ENCODE measurements at places on chromosomes 5 and 9.

DNA sequence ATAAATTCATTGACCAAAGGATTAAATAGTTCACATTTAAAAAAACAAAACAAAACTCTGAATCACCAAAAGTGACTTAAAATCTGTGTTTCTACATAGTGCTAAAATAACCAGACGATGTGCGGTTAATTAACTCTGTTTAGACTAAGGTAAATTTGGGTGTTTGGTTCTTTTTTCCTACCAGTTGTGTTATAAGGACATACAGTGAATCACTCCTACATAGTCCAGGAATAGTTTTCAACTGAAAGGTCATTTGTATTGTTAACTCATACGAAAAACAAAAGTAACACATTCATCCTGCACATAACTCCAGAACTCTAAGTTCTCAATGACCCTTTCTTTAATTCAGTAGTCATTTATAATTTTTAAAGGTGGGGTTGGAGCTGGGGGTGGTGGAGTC, 203.7 kb downstream of the GLIS3 start:
- no peak for DNase-seq

GRCh38 chr9:125341566-125341965, 79.9 kb downstream of the GAPVD1 start:
- DNase-seq, result no peak

GRCh38 chr9:96655198-96655851, at the start of gene PRXL2C:
PRXL2C (minus strand) TSS chr9:96655317; CDS start chr9:96655281, 36 bp downstream.
- peak; percentile 69 for DNase-seq

DNA sequence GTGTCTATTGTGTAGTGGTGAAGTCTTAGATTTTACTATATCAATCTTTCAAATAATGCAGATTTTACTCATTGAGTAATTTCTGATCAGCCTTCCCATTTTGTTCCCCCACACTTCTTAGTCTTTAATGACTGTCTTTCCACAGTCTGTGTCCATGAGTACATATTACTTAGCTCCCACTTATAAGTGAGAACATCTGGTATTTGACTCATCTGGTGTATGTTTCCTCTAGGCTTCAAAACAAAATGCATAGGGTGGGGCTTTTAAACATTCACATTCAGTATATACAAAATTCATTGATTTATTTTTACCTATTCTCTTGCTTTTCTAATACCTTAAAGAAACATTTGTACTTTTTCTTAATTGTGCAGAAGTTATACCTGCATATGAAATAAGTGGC, 513.0 kb downstream of the MTRR start:
- no peak for DNase-seq

DNA sequence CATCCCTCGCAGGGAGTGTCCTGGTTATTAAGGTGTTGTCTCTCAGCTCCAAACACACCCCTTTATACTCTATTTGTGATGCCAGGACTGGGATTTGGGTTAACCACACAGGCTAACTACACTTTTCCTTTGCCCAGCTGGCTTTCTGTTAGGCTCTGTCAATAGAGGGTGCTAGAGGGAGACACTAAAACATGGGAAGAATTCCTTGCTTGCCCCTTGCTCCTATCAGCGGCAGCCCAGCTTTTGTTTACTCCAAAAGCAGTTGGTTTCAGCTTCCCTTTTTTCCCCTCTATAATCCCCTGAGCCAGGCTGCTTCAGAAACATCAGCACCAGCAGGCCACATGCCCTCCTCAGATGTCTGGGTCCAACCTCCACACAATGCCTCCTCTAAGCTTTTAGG, 297.1 kb downstream of the KCTD16 start:
- no peak for DNase-seq

GRCh38 chr9:103941104-103941503, 153.0 kb upstream of the SMC2 start:
- no peak for DNase-seq

- DNase-seq, result no peak
These were observed 119.1 kb upstream of the CLINT1 start for GRCh38 chr5:157978061-157978460.

DNA sequence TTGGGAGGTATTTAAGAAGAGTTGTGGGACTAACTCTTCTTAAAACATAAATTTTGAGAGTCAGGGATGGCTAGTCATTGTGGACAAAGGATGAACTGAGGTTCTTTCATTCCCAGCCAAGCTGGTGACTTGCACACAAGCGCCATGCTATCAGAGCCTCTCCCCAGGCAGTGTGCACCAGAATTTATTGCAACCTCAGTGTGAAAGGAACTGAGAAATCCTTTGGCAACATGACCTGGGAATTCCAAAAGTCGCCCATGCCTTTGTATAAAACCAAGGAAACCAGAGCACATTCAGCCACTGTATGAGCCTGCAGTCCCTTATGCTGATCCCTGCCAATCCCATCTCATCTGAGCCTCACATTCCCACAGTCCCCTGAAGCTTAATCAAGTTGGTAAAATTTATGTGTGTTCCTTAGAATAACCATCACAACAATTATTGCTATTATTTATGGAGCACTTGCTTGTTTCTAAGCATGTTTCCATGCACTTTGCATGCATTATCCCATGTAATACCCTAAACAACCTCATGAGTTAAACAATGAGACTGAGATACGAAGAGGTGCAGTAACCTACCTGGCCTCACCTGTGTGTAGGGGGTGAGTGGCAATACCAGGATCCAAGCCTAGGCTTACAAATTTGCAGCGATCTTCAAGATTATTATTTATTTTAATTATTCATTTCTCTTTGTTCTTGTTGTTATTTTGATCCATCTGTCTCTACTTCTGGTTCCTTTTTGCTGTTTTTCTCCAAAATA, 116.4 kb downstream of the NTRK2 start:
- no peak for DNase-seq

GRCh38 chr5:169791251-169791650, 154.2 kb downstream of the DOCK2 start:
- DNase-seq, result no peak

DNA sequence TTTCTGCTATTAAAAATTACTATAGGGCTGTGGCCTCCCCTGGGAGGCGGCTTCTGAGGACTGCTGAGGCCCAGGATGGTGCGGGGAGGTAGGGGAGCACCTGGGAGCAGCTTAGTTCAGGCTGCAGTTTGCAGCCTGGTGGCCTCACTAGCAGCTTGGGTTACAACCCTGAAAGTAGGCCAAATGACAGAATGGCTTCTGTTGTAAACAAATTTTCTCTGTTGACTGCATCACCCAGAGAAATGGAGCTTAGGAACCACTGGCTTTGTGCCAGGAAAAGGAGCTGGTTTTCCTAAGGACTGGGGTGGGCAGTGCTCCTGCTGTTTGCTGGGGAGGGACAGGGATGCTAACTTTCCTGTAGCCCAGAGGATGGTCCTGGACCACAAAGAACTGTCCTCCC, 130.3 kb downstream of the ENTREP1 start:
- no peak for DNase-seq

GRCh38 chr5:135053278-135053677, 19.2 kb upstream of the PITX1 start:
- no peak for DNase-seq

DNA sequence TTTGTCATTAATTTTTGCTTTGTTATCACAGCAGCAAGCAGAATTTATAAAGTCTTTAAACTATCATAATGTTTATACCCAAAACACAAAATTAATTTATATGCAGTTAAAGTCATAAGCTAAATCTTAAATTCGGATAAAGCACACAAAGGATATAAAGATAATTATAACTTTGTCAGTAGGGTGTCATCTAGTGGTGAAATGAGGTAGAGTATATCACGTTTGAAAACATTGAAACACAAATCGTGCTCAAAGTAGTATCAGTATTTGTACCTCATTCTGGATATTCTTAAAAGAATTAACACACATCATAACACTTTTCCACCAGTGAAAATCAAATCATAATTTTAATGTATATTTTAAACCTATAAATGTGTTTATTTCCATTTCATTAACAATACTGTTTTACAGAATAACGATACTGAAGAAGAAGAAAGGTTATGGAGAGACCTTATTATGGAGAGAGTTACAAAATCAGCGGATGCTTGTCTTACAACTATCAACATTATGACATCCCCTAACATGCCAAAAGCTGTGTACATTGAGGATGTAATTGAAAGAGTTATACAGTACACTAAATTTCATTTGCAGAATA, 129.5 kb downstream of the NIPBL start:
- DNase-seq, result no peak

DNA sequence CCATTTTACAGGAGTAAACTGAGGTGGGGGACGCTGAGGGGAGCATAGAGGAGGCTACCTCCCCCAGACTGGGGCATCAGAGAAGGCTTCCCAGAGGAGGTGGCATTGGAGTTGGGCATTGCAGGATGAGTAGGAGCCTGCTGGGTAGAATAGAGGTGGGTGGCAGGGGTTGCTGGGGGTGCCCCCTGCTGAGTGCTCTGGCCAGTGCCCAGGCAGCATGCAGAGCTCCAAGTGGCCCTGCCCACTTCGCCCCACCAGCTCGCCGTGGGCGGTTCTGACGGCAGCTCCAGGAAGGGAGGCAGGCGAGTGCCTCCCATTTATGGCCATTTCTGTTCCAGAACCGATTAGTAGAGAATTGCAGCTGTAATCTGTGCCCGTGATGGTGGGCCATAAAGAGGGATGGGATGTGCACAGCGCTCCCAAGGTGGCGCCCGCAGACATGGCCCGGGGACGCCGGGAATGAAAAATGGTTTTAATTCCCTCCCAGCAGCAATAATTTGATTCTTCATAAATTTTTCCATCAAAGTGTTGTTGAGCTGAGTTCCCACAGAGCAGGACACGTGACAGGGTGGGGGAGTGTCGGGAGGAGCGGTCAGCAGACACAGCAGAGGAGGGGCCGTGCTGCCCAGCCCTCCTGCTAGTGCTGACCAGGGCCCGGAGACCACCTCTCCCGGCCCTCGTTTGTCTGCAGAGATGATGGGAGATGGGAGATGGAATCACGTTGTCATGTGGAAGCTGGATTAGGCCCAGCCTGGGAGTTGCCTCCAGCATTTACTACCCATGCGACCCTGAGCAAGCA, 75.5 kb downstream of the LMX1B start:
- no peak for DNase-seq

GRCh38 chr9:131391020-131391419, 2.9 kb upstream of the PRRC2B start:
- DNase-seq, result no peak

- DNase-seq, result no peak
These were observed 228.2 kb downstream of the TLE1 start for GRCh38 chr9:81461196-81461595.

DNA sequence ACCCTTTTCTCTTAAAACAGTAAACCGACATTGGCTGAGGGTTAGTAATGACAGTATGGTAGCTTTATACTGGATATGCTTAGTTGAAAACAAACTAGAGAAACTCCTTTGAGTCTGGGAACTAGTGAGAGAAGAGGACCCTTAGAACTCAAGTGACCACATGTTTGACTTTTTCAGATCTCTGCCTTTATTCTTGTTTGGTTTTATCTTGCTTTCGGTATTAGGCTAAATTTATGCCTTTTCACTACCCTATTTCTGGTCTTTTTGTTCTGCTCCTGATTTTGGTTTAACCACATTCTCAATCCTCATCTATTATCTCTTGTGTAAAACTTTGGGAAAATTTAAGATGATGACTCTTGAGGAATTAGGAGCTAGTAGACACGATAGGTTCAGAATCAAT, 11.0 kb downstream of the SNAPC3 start:
- DNase-seq, result no peak

- no peak for DNase-seq
These were observed 40.2 kb upstream of the RAB3C start for GRCh38 chr5:58542709-58543108.

DNA sequence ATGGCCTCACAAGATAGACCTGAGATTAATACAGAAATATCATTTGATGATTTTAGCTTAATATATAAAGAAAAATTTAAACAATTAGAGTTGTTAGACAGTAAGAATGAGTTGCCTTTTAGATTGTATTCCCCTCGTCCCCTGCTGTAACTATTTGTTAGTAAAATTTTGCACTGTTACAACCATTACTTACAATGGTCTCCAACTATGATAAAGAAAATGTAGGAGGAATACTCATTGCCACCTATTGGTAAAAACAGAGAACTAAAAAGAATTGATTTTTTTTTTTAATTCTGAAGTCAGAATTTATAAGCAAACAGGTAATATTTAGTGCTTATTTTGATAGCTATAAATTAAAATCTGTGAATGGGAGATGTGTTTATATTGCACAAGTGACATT, 937.6 kb downstream of the TLE4 start:
- no peak for DNase-seq

DNA sequence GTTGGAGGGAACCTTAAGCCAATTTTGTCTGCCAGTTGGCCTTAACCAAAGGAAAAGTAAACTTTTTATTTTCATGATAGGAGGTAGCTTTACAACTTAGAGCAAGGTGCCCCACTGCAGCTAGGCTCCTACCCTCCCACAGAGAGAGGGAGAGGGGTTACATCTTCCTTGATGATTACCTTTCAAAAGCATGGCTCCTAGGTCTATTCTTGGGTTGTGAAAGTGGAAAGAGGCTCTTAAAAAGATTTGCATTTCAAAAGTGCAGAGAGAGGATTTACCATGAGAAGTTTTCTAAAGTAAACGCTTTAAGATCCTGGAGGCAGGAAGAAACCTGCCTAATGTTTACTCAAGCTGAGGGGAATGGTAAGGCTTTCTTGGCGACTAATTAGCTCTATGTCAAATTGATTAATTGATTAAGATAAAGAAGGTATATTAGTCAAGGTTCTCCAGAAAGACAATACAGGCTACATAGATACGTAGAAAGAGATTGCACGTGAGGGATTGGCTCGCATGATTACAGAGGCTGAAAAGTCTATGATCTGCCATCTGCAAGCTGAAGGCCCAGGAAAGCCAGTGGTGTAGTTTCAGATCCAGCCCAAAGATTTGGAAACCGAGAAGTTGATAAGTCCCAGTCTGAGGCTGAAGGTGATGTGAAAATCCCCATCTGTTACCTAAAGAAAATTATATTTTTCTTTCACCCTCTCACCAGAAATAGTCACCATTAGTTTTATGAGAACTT, 333.8 kb upstream of the CTNND2 start:
- no peak for DNase-seq

DNA sequence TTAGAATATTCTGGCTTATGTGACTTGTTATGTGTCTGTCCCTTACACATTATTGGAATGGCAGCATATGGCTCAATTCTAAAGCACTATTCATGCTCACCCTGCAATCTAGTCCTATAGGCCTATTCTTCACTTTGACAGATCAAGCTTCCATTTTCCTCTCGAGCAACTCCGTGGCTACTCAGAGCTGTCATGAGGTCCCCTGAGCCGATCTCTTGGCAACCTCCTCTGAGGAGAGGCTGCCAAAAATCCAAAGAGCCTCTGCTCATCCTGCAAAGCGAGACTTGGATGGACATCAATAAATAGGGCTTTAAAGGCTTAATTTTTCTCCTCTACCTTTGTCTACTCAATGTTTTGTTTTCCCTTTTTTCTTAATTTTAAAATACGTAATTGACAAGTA, 163.8 kb downstream of the GABRB2 start:
- no peak for DNase-seq

DNA sequence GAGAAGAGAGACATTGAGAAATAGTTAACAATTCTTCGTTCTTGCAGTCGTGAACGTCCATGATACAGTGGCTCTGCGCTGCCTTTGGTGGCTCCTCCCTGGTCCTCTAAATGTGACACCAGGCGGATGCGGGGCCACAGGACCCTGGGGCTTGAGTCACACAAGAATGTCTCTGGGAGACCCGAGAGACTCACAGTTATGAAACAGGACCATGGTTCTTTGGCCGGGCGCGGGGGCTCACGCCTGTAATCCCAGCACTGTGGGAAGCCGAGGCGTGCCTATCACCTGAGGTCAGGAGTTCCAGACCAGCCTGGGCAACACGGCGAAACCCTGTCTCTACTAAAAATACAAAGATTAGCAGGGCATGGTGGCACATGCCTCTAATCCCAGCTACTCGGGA, 767 bp upstream of the ZDHHC11 start:
- no peak for DNase-seq

Data from activated T-helper 2 cell treated with anti-CD3 and anti-CD28 coated beads, Interferon-gamma antibody, Interleukin-2, Interleukin-4, amounts not matched to agents 10 μg/mL and 5 μg/mL and 100 μg/mL, durations not matched to agents 14 hours and 24 hours and 36 hours (primary cell).